T-helper 22 cell (primary cell): ENCODE measurements at places on chromosomes 16 and 17.

DNA sequence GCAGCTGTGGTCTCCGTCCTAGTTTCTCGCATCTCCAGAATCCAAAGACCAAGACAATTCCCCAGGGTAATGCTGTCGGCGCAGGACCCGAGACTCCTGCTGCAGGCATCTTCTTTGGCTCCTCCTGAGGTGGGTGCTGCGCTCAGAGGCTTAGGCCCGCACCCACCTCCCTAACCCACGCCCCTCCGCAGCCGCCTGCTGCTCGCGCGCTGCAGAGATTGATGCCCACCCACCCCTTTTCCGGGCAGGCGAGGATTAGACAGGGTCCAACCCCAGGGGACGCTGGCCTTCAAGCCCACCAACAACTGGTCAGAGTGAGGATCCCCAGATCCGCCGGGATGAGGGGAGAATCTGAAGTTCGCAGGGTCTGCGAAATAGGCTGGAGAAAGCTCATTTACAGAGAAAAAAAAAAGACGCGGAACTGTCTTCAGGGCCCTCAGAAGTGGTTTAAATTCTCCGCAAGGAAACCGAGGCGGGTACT lies 27.9 kb downstream of the SLFN11 start:
- no peak for DNase-seq

- no peak for DNase-seq
These were observed 25.4 kb upstream of the B4GALNT2 start for GRCh38 chr17:49107211-49107557.

DNA sequence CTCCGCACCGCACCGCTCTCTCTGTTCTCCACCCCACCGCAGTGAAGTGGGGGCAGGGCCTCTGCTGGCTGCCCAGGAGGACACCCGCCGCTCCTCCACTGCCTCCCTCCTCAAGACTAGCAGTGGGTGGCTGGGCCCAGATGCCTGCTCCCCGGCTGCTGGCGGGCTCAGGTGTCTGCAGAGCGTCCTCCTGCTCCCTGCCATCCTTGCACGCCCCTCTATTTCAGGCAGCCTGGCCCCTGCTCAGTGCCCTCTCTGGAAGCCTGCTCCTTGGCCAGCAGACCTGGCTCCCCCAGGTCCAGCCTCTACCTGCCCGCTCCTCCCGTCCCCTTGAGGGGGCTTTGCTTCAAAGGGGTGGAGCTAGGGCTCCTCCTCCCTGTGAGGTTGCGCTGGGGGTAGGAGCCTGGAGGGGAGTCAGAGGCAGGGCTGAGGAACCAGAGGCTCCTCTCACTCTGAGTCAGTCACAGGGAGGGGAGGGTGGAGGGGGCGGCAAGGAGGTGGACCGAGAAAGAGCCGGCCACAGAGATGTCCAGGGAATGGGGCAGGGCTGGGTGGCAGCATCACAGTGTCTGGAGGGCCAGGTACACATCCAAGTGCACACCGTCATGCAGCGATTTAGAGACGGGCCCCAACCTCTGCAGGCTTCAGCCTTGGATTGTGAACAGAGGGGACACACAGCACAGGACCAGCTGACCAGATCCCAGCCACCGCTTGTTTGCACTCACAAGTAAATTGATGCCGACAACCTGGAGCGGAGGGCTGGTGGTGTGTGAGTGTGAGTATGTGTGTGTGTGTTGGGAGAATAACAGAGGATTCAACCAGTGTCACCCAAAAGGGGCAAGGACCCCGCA lies 9.8 kb upstream of the TMEM92 start:
- no peak for DNase-seq

- DNase-seq, result no peak
These were observed 33.5 kb upstream of the BCO1 start for GRCh38 chr16:81204798-81205680.

DNA sequence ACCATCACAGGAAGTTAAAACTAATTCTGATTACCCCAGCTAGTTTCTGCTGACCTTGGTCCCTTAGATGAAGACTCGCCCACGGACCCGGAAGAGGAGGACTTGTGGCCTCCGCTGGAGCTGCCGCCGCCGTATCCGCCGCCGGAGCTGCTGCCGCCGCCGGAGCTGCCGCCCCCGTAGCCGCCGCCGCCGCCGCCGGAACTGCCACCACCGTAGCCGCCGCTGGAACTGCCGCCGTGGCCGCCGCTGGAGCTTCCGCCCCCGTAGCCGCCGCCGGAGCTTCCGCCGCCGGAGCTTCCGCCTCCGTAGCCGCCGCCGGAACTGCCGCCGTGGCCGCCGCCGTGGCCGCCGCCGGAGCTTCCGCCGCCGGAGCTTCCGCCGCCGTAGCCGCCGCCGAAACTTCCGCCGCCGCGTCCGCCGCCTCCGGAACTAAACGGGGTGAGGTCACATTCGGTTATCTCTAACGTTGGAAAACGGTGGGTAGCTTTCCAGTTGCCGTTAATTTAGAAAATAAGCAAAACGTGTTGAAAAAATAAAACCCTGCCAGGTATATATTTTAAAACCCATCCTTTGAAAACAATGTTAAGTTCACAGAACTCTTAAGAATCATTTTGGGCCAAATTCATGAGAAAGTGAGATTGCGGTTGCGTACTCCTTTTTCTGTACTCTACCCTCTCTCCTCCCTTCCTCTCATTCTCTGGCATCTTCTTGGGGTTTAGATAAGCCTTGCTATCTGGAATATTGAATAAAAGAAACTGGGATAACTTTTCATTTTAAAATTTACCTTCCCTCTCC lies 3.5 kb downstream of the KRT10 start:
- DNase-seq, result peak; percentile 75

GRCh38 chr16:85683363-85683762 lies 5.4 kb downstream of the GINS2 start:
- DNase-seq, result no peak

- DNase-seq, result no peak
These were observed 49.3 kb upstream of the CACNG4 start for GRCh38 chr17:66915204-66915611.

GRCh38 chr17:281365-281999 lies 71.1 kb downstream of the RPH3AL start:
- DNase-seq, result no peak

DNA sequence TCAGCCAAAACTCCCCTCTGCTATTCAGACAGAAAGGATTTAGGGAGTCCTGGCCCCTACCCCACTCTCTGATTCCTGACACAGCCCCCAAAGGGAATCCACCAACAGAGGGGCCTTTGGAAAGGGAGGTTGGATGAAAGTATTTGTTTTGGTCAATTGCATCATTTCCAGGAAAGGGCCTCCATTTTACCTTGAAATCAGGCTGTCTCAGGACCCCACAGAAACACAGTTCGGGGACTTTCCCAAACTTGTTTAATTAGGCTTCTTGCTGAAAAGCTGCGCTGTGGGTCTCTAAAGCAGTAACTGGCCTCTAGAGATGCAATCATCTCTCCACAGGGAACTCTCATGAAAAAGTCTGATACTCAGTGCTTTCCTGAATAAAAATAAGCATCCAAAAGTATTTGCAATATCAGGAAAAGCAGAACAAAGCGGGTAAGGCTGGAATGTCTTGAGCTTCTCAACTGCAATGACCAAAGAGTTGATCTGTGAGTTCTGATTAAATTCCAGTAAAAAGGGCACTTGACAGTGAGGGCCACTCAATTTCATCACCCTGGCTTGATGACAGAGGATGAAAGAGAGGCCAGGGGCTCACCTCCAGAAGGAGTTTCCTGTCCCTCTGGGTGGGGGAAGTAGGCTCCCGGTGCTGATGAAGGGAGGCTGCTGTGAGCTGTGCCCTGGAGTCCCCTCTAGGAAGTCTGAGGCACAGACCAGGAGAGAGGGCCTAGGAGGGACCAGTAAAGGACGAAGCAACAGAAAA lies 36.3 kb downstream of the LYRM9 start:
- no peak for DNase-seq

GRCh38 chr17:82577300-82577699 lies 57.8 kb downstream of the FOXK2 start:
- DNase-seq, result no peak

GRCh38 chr16:68884861-68885720 lies 41.8 kb downstream of the TANGO6 start:
- no peak for DNase-seq

DNA sequence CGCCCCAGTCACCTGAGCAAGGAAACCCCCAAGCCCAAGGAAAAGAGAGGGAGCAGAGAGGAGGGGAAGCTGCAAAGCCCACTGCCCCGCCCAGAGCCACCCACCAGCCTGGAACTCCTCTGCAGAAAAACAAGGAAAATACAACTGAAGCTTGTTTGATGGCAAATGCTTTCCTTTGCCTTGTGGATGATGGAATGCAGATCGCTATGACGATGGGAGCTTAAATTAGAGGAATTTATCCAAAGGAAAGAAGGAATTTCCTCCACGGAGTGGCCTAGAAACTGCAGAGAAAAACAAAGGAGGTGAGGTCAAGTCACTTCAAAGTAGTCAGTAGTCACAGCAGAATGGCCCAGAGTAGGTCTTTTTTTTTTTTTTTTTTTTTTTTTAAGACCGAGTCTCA lies 31.5 kb upstream of the ASGR2 start:
- no peak for DNase-seq

DNA sequence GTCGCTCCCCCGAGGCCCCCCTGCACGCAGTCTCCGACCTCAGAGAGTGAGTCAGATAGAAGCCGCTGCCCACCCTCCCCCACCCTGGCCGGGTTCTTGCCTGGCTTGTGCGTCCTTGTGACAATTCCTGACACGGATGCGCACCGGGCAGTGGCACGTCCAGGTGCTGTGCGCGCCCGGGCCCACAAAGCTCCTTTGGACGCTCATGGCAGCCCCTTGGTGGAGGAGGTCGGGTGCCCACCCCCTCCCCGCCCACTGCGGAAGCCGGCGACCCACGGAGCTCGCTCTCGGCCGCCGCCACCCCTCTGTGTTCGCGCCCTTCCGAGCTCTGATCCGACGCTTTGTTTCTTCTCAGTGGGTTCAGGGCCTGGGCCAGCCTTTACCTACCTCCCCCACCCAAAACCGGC lies 662 bp upstream of the TUBB3 start:
- no peak for DNase-seq

DNA sequence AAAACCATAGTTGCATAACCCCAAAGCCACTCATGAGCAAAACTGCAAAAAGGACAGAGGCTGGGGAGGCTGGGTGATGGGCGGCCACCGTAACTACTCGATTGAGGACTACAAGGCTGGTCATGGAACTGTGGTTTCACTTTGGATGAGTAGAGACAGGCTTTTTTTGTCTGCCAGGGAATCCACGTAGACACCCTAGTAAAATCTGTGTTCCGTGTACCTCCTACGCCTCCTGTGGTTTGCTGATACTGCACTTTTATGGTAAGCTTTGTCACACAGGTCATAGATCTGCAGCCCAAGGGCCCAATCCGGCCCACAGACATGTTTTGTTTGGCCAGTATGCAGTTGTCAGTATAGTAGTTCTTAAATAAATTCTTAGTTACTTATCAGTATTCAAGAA lies 2.2 kb upstream of the TLCD3B start:
- no peak for DNase-seq

DNA sequence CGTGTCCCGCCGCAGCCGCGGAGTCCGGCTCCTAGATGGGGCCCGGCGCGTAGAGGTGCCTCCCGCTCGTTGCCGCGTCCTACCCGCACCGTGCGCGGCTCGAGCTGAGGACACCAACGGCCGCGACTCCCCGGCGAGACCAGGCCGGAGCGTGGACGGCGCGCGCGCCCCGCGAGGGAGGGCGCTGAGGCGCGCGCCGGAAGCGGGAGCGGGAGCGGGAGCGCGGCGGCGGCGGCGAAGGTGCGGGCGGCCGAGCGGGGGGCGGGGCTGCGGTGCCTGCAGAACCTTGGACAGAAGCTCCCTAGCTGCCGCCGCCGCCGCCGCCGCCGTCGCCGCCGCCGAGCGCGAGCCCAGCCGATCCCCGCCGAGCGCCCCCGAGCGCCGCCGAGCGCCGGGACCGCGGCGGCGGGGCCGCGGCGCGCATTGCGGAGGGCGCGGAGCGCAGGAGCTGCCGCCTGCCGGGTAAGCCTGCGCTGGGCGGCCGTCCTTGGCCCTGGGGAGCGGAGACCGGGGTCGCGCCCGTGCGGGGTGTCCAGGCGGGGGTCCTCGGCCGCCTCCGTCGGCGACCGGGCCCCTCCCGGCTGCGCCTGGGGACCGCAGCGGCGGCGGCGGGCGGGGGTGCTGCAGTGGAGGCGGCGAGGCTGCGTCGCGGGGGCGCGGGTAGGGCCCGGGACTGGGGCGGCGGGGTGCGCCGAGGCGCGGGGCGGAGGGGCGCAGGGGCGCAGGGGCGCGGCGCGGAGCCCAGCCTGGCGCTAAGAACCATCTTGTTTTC lies at the start of gene CDK5R1:
Gene CDK5R1 (plus strand): TSS at position 293 of the 772 bp plus-strand sequence. CDS start 628 bp downstream, outside the sequence.
- peak; percentile 57 for DNase-seq

- no peak for DNase-seq
These were observed 47.2 kb downstream of the HOXB1 start for GRCh38 chr17:48483471-48484131.
